ENCODE measurements at places on chromosomes 7 and 10.

GRCh38 chr10:26741368-26741767 is 43.9 kb downstream of the PDSS1 start:
- no peak for DNase-seq

DNA sequence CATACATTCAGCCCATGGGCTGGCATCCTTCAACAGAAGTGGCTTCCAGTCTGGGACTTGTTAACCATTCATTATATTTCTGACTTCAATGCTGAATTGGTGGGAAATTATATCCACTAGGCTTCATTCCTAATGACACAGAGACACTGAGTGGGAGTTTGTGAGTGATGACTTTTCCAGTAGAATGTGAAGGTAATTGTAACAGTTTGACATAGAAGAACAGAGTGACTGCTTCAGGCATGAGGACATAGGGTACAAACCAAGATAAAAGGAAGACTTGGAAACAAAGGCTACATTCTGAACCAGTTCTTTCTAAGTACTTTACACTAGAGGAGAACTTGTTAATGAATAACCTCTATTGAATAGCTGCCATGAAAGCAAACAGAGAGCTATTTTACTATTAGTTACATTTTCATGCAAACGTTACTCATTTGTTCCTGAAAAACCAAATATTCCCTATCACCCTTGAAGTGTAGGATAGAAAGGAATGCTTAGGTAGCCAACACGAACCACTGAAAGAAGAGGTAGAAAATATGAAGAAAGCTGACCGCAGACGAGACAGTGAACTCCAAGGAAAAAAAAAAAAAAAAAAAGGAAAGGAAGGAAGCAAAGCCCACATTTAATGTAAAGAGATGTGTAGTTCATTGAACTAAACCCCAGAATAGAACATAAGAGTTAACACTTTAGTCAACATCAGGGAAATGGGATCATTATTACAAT is 237.0 kb upstream of the SEMA3C start:
- DNase-seq = no peak

GRCh38 chr10:97949462-97949861 is 81.0 kb downstream of the CRTAC1 start:
- DNase-seq = no peak

DNA sequence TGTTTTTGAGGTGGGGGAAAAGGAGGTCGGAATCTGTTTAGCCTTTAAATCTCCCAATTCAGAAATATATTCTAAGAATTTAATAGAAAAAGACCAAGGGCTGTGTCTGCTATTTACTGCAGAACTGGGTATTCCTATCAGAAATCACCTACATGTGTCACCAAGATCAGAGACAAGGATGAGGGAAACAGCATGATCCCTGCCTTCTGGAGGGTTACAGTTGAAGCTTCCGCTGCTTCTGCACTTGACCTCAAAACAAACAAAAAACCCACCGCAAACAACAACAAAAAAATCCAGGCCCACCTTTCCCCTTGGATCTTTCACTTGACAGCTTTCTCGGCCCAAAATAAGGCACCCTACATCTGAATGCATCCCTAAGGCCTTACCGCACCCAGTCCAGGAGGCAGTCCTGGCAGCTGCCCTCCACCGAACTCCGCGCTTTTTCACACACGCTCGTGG is 750 bp upstream of the CDK14 start:
- DNase-seq = no peak

GRCh38 chr7:151729521-151729921 is 147.4 kb downstream of the PRKAG2 start:
- no peak for DNase-seq

- no peak for DNase-seq
Observed at GRCh38 chr10:43395571-43396060, 13.4 kb downstream of the HNRNPF start.

DNA sequence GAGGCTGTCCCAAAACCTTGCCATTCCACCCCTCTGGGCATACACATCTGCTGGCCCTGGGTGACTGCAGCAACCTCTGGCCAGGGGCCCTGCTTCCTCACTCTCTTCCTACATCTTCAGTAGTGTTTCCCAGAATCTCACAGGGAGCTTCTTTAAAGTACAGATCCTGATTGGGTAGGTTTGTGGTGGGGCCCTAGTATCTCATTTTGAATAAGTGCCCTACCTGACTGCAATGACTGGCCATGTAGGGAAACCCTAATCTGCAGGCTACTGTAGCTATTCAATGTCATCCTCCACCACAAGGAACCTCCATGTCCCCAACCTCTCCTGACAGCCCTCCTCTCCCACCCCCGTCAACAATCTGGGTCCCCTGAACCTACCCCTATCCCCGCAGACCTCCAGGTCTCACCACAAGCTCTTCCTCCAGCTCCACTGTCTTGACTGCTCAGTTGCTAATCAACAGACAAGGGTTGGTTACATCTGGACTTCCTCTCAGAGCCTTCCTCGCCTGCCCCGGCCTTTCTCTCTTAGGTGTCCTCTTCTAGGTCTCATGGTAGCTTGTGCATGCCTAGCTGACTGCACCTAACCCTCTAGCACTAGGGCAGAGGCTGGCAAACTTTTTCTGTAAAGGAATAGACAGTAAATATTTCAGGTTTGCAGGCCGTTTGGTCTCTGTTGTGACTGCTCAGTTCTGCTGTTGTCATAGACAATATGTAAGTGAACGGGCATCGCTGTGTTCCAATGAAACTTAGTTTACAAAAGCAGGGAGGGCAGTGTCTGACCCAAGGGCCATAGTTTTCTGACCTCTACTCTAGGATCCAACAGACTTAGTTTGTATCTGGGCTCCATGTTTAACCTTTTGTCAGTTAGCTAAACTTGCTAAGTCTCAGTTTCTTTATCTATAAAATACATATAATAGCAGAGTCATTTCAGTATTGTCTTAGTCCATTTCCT is 121.1 kb downstream of the AOAH start:
- no peak for DNase-seq

DNA sequence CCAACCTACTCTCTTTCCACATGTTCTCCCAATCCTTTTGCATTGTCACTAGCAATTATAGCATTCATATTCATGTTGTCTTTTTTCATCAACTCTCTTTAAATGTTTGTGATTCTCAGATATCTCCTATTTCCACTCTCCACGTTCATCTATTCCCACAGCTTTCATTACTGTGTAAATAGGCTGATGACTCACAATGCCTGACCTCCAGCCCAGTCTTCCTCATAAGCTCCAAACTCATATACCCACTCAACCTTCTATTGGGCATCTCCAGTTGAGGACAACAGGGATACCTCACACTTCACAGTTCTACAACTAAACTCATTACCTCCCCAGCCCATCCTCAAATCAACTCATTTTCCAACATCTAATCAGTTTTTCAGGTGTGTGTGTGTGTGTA is 194.1 kb downstream of the DGKI start:
- no peak for DNase-seq

- no peak for DNase-seq
Observed at GRCh38 chr10:17578603-17579002, 38.6 kb downstream of the HACD1 start.

DNA sequence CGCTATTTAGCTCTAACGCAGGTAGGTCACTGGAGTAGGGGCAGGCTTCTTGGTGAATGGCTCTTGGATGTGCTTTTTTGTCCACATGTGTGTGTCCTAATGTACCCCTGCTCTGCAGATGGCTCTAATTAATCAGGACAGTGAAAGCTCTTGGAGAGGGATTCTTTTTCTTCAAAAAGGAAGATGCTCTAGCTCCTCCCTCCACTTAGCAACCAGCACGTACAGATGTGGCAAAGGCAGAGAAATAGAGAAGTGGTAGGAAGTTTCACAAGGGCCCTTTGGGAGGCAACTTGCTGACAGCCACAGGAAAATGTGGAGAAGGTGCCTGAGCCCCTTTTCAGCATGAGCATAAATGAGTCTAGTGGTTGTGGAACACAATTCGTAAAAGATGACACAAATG is 221.7 kb downstream of the PLXNA4 start:
- no peak for DNase-seq

DNA sequence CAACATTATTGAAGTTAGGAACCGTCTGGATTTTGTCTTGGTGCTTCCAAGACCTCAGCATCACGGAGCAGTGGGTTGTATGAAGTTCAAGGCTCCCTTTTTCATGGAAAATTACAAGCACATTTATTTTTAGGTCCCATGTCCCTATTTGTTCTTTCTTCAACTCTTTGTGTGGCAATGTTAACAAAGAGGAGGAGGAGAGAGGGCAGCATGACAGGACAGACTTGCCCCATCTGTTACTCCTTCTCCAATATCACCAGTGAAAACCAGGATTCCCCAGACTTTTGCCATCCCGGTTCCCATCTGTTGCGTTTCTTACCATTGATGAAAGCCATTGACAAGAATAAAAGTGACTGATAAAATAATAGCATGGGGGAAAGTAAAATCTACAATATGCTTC is 28.6 kb downstream of the EEPD1 start:
- DNase-seq = no peak

Data from activated naive CD4-positive, alpha-beta T cell treated with anti-CD3 and anti-CD28 coated beads, Interleukin-2, amount 50 U/mL, for 72 hours (primary cell).